ENCODE measurements at places on chromosomes 12 and 14.

- DNase-seq = no peak
Measured at GRCh38 chr14:91399868-91400640, 17.6 kb downstream of the CCDC88C start.

GRCh38 chr12:100186071-100186470 lies 14.5 kb upstream of the ACTR6 start:
- no peak for DNase-seq

DNA sequence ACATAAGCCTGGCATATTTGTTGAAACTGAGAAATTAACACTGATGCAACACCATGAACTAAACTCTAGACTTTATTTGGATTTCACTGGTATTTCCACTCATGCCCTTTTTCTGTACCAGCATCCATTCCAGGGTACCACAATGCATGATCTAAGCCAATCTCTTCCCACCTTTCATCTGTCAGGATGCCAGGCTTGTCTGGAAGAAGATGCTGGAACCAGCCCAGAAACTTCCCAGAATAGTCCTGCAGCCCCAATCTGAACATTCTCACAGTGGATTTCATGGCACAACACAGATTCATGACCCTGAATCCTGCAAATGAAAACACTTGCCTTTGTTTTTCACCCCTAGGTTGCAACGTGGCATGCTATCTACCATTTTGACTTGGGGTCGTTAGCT lies 189.3 kb upstream of the LHX5 start:
- no peak for DNase-seq

DNA sequence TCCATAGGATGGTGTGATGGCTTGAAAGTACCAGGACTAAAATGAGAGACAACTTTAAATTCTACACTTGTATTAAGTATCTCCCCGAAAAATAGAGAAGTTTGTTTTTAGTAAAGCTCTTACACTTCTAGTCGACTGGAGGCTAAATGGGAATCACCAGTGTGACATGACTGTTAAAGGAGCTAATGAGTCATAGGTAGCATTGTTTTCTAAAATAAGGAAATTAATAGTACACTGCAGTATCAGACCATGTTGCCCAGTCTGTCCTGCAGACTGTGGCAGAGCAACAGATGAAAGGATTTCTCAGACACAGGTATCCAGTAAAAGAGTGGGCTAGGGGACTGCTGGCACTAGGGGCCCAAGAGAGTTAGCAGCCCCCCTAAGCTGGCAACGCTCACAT lies 140.1 kb downstream of the TMEM117 start:
- DNase-seq = no peak

- DNase-seq = no peak
Measured at GRCh38 chr14:61505815-61506809, 184.7 kb downstream of the PRKCH start.

GRCh38 chr12:120984351-120984898 lies 6.1 kb downstream of the HNF1A start:
- DNase-seq = no peak

DNA sequence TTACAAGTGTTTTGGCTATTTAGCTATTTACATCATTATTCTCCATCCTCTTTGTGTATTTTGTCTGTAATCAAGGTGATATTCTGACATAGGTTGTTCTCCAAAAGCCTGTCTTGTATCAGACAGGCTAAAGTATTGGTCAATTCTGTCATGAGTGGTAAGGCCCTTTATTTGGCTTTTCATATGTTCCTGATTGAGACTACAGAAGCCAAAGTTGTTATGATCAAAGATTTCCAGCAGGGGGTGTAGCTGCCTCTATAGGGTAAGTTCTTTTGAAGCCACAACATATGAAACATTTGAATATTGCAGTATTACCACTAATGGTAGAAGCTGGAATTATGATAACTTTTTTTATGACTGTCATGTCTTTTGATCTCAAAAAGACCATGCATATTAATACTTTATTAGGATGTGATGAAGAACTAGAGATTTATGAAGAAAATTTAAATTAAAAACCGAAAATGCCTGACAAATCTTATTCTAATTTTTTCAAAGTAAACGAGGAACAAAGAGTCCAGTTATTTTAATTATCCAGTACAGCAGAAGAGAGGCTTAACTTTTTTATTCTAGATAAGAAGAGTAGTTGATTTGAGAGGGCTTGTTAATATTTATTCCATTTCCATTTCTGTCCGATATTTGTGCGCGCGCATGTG lies 3.4 kb upstream of the ARHGAP5 start:
- peak; percentile 8 for DNase-seq

All from T-helper 17 cell (primary cell).